ENCODE measurements at places on chromosomes 1 and 21.

- H3K4me3 ChIP-seq: no peak overlapping the region
- no peak for DNase-seq
- no peaks in the 10 kb centered on the region for H3K4me1 ChIP-seq
- no peaks in the 10 kb centered on the region for H3K36me3 ChIP-seq
- H3K27me3 ChIP-seq: no peaks in the 10 kb centered on the region
These were observed 111.5 kb downstream of the SEC16B start for GRCh38 chr1:177858332-177858821.

DNA sequence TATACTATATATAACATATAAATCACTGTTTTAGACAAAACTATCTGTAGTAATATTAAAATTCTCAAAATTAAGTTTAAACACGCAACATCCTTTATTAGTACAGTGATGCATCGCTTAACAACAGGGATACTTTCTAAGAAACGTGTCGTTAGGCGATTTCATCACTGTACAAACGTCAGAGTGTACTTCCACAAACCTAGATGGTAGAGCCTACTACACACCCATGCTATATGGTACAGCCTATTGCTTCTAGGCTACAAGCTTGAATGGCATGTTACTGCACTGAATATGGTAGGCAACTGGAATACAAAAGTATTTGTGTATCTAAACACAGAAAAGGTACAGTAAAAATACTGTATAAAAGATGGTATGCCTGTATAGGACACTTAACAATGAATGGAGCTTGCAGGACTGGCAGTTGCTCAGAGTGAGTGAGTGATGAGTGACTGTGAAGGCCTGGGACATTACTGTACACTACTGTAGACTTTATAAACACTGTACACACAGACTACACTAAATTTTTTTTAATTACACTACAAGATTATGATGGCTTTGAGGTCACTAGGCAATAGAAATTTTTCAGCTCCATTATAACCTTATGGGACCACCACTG lies 10.5 kb downstream of the FOXJ3 start:
- no peak for DNase-seq
- H3K27ac ChIP-seq: no peak overlapping the region
- no peaks in the 10 kb centered on the region for H3K27me3 ChIP-seq
- H3K4me1 ChIP-seq: peaks cover 34% of the 10 kb centered on the region
- no peaks in the 10 kb centered on the region for H3K36me3 ChIP-seq
- H3K4me3 ChIP-seq: no peak overlapping the region

DNA sequence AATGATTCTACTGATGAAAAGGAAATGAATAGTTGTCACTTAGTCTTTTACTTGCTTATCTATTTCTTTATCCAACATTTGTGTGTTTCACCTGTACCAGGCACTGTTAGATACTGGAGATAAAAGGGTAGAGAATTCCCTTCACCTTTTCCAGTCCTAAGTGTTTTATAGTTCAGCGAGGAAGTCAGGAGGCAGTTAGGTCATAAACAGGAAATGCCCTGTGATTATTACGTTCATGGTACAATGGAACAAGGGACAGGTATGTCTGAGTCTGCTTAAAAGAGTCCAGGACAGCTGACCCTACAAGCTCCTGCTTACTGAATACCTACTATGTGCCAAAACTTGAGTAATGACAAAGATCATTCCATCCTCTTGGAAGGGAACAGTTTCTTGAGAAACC lies 77.8 kb downstream of the TNR start:
- no peak overlapping the region for H3K4me3 ChIP-seq
- no peaks in the 10 kb centered on the region for H3K36me3 ChIP-seq
- H3K4me1 ChIP-seq: no peaks in the 10 kb centered on the region
- DNase-seq: no peak

DNA sequence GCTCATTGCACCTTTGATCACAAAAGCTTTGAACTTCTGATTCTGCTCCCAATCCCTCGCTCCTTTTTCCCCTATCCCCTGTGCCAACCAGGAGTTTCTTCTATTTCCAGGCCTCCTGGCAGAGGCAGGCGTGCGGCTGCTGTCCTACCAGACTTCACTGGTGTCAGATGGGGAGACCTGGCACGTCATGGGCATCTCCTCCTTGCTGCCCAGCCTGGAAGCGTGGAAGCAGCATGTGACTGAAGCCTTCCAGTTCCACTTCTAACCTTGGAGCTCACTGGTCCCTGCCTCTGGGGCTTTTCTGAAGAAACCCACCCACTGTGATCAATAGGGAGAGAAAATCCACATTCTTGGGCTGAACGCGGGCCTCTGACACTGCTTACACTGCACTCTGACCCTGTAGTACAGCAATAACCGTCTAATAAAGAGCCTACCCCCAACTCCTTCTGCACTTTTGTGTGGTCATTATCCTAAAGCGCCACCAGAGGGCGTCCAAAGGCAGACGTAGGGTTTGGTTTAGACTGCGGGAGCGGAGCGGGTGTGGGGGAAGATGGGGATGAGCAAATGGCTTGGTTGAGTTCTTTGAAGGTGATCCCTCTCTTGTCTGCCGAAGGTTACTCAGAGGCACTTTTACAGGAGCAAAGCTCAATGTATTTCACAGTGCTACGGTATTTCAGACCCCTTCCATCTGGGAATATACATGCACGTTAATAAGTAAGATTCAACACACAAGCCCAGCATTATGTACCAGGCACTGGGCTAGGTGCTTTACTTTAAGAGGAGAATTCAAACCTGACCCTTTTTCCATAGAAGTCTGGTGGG lies 24.7 kb downstream of the HMGCS2 start:
- H3K4me3 ChIP-seq: no peak overlapping the region
- no peak overlapping the region for H3K27ac ChIP-seq
- H3K4me1 ChIP-seq: no peaks in the 10 kb centered on the region
- DNase-seq: no peak
- H3K36me3 ChIP-seq: no peaks in the 10 kb centered on the region

DNA sequence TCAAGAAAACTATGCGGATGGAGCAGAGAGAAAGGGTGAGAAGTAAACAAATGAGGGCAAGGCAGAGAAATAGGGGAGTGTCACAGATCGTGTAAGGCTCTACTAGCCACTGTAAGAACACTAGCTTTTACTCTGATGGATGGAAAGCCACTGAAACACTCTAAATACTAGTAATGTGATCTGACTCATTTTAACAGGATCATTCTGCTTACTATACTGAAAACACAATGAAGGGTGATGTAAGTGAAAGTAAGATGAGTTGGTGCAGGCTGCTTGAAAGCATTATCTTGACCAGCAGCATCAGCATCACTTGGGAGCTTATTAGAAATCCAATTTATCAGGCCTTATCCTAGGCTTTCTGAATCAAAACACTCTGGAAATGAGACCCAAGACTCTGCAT lies 32.7 kb downstream of the TUT4 start:
- peaks cover 5% of the 10 kb centered on the region for H3K4me1 ChIP-seq
- no peak overlapping the region for H3K27ac ChIP-seq
- H3K27me3 ChIP-seq: no peaks in the 10 kb centered on the region
- no peak overlapping the region for H3K4me3 ChIP-seq
- peaks cover 8% of the 10 kb centered on the region for H3K36me3 ChIP-seq

GRCh38 chr21:43983390-43983789 lies 28.7 kb upstream of the TRAPPC10 start:
- H3K4me1 ChIP-seq: no peaks in the 10 kb centered on the region
- H3K27me3 ChIP-seq: no peaks in the 10 kb centered on the region

- H3K4me3 ChIP-seq: no peak overlapping the region
- H3K4me1 ChIP-seq: no peaks in the 10 kb centered on the region
- no peaks in the 10 kb centered on the region for H3K36me3 ChIP-seq
- no peak for DNase-seq
These were observed 127.2 kb downstream of the ZSCAN20 start for GRCh38 chr1:33599516-33600115.

GRCh38 chr1:234706931-234707330 lies 97.0 kb upstream of the IRF2BP2 start:
- no peak overlapping the region for H3K27ac ChIP-seq
- DNase-seq: no peak
- H3K27me3 ChIP-seq: no peaks in the 10 kb centered on the region
- H3K4me1 ChIP-seq: no peaks in the 10 kb centered on the region
- no peaks in the 10 kb centered on the region for H3K36me3 ChIP-seq
- no peak overlapping the region for H3K4me3 ChIP-seq

DNA sequence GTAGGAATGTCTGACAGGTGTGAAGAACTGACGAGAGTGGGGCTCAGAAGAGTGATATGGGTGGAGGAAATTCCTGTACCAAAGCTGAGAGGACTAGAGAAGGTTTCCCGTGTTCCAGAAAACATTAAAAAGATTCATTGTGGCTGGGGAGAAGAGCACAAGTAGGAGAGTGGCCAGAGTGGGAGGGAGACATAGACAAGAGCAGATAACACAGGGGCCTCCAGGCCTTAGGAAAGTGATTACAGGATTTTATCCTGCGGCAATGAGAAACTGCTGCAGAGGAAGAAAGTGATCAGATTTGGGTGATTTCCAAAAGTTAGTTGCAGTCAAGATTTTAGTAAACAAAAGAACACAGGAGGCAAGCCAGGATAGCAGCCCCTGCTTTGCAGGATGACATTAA lies 7.9 kb downstream of the C8B start:
- no peak overlapping the region for H3K4me3 ChIP-seq
- H3K27ac ChIP-seq: no peak overlapping the region
- DNase-seq: no peak
- no peaks in the 10 kb centered on the region for H3K36me3 ChIP-seq

- no peak for DNase-seq
- no peaks in the 10 kb centered on the region for H3K27me3 ChIP-seq
- H3K27ac ChIP-seq: no peak overlapping the region
These were observed 499 bp upstream of the C4BPB start for GRCh38 chr1:207088161-207088560.

DNA sequence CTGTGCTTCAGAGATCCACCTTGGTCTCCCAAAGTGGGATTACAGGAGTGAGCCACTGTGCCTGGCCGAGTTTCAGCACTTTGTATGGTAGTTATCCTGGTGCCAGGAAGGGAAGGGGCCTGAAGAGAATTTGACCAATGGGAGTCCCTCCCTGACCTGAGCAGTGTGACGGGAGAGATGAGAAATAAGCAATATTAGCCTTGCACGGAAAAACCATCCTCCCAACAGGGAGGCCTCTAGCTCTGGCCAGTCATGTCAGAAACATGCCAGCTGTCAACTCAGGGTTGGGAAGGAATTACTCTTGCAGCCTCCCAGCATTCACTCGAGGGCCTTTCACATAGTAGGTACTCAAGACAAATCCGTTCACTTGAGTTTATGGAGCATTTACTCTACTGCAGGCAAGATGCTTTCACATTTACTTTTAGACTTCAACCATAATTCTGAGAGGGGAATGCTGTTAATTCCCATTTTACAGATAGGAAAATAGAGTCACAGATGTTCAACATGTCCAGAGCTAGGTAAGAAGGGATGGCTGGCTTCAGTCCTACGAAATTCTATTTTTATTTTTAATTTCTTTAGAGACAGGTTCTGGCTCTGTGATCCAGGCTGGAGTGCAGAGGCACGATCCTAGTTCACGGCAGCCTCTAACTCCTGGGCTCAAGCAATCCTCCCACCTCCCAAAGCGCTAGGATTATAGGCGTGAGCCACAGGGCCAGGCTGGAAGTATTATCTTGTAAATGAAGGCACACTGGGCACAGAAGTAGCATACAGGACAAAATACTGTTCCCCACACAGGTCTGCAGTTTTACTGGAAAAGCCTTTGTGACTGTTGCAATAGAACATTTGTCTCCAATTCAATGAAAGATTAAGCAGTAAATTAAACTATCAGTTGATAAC lies 3.2 kb upstream of the ATP13A2 start:
- DNase-seq: no peak
- H3K36me3 ChIP-seq: peaks cover 17% of the 10 kb centered on the region
- H3K27me3 ChIP-seq: no peaks in the 10 kb centered on the region
- H3K27ac ChIP-seq: no peak overlapping the region
- peaks cover 15% of the 10 kb centered on the region for H3K4me1 ChIP-seq
- no peak overlapping the region for H3K4me3 ChIP-seq

DNA sequence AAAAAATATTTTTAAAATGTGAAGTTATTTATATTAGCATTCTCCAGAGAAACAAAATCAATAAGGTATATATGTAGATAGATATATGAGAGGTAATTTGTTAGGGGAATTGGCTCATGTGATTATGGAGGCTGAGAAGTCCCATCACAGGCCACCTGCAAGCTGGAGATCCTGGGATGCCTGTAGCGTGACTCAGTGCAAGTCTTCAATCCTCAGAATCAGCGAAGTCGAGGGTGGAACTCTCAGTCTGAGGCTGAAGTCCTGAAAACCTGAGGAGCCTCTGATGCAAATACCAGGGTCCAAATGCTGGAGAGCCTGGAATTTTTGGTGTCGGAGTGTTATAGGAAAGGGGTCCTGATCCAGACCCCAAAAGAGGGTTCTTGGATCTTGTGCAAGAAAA lies 658.5 kb downstream of the USP25 start:
- H3K4me1 ChIP-seq: no peaks in the 10 kb centered on the region
- H3K4me3 ChIP-seq: no peak overlapping the region
- no peak overlapping the region for H3K27ac ChIP-seq
- no peak for DNase-seq
- H3K36me3 ChIP-seq: no peaks in the 10 kb centered on the region
- H3K27me3 ChIP-seq: no peaks in the 10 kb centered on the region

DNA sequence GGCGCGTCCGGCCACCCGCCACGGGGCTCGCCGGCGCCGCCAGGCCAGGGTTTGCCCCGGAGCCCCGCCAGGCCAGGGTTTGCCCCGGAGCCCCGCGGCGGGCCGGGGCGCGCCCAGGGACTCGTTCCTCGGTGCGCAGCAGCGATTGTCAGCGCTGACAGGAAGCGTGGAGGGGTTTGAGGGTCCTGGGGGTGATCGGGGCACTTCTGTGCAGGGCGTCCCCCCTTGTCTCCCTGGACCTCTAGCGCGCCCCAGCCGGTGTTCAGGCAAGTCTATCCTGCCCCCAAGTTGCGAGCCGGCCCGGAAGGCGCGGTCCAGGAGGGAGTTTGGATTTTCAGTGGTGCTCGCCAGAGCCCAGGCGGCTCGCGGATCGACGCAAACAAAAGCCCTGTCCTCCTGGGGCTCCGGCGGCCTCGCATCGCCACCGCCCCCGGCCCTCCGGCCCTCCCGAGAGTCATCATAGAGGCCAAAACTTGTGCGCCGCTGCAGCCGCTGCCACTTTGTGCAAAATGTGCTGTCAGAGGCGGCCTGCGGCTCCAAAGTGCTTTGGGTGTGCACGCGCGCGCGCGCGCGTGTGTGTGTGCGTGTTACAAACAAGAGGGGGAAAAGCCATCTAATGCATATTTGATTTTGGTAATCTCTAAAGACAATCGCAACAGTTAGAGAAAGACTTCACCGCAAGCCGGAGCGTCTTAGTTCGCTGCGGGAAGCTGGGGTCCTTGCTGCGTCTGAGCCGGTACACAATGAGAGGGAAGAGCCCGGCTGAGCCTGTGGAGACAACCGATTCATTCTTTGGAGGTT lies 1.0 kb downstream of the ROR1 start:
- DNase-seq: no peak
- peaks cover 6% of the 10 kb centered on the region for H3K4me1 ChIP-seq
- peaks cover 18% of the 10 kb centered on the region for H3K27me3 ChIP-seq
- H3K36me3 ChIP-seq: no peaks in the 10 kb centered on the region
- no peak overlapping the region for H3K27ac ChIP-seq

DNA sequence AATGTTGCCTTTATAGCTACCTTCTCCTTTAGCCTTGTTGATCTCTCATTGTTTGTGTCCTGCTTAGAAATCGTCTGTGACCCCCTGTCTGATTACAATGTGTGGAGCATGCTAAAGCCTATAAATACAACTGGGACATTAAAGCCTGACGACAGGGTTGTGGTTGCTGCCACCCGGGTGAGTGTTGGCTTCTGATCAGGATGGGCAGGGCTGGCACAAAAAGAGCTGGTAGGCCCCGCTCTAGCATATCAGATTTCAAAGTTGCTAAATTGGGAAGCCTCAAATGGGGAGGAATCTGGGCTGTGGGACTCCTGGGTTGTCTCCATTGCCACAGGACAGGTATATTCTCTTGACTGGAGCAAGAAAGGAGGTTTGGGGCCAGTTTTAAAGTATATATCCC lies 8.4 kb downstream of the NCSTN start:
- no peak overlapping the region for H3K27ac ChIP-seq
- H3K4me1 ChIP-seq: no peaks in the 10 kb centered on the region
- peaks cover 92% of the 10 kb centered on the region for H3K36me3 ChIP-seq
- no peak for DNase-seq
- H3K27me3 ChIP-seq: no peaks in the 10 kb centered on the region
- no peak overlapping the region for H3K4me3 ChIP-seq

All from effector memory CD4-positive, alpha-beta T cell (primary cell).